ENCODE measurements at places on chromosomes 4 and X.
A peak's percentile ranks its signal among the peaks of the same experiment; 100 is the strongest.

GRCh38 chr4:4259484-4260100, 11.6 kb upstream of the TMEM128 start:
- DNase-seq, result no peak

DNA sequence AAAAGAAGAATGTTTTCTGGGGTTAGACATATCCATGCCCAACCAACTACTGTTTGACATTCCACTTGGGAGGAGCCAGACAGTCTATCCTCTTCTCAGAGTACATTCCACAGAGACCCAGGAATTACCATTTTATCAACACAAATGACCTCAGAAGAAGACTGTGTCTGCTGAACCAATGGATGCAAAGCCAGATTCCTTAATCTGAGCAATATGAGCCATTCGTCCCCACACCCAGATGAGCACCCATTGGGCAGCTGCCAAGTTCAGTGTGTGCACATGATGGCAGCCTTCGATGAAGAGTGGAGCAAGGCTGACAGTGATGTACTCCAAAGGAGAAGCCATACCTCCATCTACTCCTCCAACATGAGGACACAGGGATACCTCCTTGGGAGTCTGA, 111.3 kb downstream of the ZNF674 start:
- no peak for DNase-seq

DNA sequence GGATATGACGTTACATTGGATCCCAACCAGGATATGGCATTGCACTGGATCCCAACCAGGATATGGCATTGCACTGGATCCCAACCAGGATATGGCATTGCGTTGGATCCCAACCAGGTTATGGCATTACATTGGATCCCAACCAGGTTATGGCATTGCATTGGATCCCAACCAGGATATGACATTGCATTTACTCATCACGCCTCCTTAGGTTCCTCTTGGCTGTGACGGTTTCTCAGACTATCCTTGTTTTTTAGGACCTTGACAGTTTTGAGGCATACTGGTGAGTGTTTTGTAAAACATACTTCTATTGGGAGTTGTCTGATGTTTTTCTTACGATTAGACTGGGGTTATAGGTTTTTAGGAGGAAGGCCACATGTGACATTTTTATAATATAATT, 5.4 kb upstream of the ACSL1 start:
- DNase-seq, result no peak

GRCh38 chr4:107993969-107994368, 4.3 kb downstream of the HADH start:
- DNase-seq, result no peak

- no peak for DNase-seq
These were observed 119.6 kb downstream of the PDLIM5 start for GRCh38 chr4:94571298-94571697.

GRCh38 chr4:55297346-55297745, 48.7 kb upstream of the SRD5A3 start:
- DNase-seq, result no peak

DNA sequence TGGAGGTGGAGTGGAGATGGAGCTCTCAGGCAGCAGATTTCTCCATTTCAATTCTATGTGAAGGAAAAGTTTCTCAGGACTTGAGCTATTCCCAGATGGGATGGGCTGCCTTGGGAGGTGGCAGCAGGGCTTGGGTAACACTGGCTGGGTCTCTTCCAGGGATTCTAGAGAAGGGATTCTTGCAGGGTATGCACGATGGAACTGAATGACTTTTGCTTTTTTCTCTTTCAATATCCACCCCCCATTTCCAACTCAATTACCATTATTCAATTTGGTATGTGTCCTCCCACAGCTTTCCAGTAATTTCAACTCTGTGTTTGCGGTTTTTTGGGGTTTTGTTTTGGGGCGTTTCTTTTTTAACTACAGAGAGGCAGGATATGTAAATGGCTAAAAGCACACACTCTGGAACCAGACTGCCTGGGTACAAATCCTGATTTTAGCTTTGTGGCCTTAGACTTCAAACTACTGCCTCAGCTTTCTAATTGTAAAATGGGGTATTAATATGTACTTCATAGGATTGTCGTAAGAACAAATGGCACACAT, 228.8 kb downstream of the EVC2 start:
- no peak for DNase-seq

GRCh38 chr4:41748571-41749475, at the start of gene PHOX2B:
TSS of gene PHOX2B (minus strand) at chr4:41748725. CDS start at chr4:41748610, 115 bp downstream.
- no peak for DNase-seq

- no peak for DNase-seq
These were observed 127.9 kb upstream of the ENPP6 start for GRCh38 chr4:184345573-184345922.

- no peak for DNase-seq
These were observed 70.2 kb downstream of the GC start for GRCh38 chr4:71713611-71714203.

DNA sequence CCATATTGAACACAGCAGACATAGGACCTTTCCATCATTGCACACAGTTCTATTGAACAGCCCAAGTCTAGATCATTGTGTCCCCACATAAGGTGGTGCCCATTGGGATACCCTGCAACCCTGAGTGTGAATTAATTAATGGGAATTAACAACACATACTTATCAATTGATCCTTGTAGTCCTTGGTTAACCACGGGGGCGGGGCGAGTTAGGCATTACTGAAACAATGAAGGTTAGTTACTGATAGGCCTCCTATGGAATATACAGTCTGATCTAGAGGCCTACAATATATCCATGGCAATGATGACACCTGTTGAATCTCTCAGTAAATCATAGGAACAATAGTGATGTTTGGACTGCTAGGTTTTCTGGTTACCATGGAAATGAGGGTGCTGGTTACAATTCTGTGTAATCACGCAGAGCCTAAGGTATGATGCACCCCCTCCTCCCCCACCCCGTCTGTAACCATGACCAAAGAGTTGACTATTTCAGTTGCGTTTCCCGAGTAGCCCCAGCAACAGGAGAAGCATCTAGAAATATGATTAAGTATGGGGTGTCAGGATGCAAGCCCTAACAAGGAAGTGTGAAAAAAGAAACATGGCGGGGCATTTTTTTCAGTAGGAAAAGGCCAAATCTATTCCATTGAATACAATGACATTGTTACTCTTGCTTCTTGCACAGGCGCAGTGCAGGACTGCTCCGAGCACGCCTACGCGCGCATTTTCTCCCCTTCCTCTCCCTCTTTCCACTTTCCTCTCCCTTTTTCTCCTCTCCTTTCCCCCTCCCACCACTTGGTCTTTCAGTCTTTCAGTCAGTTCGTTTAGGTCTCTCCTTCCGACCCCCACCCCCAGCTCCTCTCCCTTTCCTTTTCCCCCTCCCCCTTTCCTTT, 677 bp upstream of the NONO start:
- DNase-seq, result peak; percentile 43

DNA sequence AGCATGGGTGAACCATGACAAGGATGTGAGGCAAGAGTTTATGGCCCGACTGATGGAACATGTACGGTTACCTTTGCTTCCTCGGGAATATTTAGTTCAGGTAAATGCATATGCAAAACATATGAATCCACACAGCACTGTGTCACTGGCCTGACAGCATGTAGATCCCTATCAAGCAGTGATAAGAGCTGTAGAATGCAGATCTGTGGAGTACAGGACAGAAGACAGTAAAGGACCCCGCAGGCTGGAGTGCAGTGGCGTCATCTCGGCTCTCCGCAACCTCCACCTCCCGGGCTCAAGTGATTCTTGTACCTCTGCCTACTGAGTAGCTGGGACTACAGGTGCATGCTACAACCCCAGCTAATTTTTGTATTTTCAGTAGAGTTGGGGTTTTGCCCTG, 29.8 kb upstream of the MSMO1 start:
- DNase-seq, result no peak

DNA sequence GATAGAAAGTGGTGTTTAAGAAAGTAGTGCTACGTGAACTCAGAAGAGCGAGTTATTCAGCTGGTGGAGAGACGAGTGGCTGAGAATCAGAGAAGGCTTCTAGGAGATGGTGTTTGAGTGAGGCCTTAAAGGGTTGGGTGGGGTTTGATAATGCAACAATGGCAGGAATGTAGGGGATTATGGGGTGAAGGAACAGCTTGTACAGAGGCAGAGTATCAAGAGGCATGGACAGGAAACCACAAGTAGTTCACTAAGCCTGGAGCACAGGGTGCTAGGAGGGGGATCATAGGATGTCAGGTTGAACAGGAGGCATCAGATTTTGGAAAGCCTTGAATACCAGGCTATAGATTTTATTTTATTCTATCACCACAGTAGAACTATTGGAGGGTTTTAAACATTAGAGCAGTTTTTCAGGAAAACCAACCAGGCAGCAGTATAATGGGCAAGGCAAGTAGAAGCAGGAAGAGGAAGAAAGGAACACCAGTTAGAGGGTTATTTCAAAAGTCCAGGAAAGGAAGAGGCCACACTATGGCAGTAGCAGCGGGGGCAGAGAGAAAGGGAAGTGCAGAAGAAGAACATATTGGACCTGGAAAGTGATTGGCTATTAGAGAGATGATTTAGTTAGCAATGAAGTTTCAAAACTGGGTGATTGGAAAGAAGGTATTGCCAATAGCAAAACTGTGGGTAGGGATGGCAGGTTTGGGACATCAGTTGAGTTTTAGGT, 99.2 kb downstream of the DOCK11 start:
- DNase-seq, result no peak

GRCh38 chr4:162075726-162076125, 88.1 kb downstream of the FSTL5 start:
- no peak for DNase-seq

DNA sequence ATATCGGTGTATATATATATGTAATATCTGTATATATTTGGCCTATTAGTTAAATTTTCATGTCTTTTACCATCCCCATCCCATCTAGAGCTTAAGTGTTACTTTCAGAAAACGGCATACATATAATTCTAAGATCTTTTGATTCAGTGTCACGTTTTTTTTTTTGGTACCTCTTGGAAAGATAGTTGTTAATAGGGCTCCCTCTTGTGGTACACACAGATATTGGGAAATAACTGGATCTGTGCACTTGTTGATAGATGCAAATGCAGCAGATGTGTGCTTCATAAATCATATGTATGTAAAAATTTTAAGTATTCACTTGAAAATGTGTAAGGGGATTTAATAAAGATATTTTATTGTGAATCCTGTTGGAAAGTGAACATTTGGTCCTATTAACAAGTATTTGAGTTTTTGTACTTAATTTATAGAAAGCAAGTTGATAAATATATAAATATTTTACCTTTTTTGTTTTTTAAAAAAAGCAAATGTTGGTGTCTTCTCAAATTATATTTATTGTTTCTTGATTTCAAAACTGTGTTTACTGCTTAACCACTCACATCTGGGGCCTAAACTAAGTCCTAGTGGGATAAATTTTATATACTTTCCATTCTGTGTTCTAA, 74.7 kb downstream of the PAQR3 start:
- no peak for DNase-seq

GRCh38 chr4:101232074-101232776, 115.1 kb downstream of the PPP3CA start:
- no peak for DNase-seq

DNA sequence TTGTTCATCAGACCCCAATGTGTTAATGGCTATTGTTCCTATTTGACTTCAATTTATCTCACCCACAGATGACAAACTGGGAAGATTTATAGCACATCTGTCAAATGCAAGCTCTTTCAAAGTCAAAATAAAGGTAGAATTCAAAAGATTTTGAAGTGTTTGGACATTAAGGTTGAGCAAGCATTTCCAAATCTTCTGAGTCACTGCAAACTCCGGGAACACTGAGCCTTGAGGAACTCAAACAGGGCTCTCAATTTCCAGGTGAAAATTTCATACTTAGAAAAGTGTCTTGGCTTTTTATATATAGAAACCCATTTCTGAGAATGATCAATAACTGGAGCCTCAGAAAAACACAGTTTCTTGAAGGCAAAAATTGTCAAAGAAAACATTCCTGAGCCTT, 199.5 kb upstream of the IGFBP7 start:
- no peak for DNase-seq

DNA sequence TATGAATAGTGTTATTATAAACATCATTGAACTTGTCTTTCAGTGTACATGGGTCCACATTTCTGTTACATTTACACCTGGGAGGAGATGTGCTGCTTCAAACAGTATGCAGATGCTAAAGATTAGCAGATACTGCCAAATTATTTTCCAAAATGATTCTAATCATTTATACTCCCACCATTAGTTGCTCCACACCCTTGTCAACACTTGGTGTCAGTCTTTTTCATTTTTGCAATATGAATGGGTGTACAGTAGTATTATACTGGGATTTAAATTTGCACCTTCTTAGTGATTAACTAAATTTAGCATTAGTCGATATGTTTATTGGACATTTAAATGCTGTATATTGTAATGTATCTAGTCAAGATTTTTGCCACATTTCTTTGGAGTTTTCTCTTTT, 131.6 kb upstream of the GRID2 start:
- no peak for DNase-seq

- DNase-seq, result no peak
These were observed 22.5 kb downstream of the RWDD4 start for GRCh38 chr4:183636503-183636902.

GRCh38 chrX:146264763-146265375, 447.2 kb downstream of the SLITRK2 start:
- no peak for DNase-seq

GRCh38 chr4:125123570-125124109, 191.1 kb upstream of the FAT4 start:
- no peak for DNase-seq

DNA sequence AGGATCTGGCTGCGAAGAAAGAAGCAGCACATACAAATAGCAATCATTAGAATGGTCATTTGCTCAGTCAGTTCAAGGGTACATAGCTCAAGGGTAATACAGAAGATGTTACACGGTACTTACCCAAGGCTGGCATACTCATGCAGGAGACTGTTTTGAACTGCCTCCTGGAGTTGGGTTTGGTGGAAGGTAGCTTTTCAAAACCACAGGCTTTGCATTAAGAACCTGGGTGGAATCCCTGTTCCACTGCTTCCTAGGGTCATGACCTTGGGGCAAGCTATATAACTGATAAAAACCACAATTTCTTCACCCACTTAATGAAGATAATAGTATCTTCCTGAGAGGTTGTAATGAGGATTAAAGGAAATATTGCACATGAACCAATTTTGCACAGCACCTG, 36.5 kb downstream of the TBC1D9 start:
- DNase-seq, result no peak

GRCh38 chrX:152819266-152819665, 11.3 kb downstream of the CETN2 start:
- DNase-seq, result no peak

DNA sequence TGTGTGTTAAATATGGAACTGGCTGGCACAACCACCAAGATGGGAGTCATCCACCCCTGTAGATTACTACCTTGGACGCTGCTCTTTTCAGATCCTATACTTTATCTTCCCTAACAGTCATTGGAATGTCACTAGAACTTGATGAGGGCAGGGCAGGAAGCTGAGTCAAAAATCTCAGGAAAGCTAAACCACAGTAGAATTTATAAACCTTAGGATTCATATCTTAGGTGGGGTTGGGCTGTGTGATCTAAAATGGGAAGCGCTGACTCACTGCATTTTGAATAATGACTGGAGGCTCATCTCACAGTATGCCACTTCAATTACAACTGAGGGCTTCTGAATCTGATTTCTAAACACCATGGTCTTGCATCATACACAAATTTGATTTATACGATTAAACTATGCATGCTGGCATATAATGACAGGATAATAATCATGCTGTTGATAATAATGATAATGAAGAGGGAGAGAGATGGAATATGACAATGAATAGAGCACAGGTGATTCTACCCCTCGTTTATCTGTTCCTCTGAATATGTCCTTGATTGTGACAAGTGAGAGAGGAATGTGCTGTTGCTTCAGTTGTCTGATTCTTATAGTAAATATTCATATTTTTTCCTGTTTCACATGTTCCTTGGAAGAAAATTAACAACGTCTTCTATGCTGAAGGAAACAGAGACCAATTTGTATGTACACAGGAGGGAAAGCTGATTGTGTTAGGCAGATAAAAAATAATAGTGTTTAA, 270.3 kb upstream of the HS3ST1 start:
- DNase-seq, result no peak

GRCh38 chr4:1153567-1154090, 18.8 kb downstream of the SPON2 start:
- no peak for DNase-seq

All from GOT3 (cell line).